Uterus (tissue), 4 donors: ENCODE measurements at places on chromosomes 2 and 18. TPM values are rescaled to one million over a fixed set of nuclear protein-coding genes. Genes with fewer than 3 reads are reported as not detected.

The ASPRV1 gene
- total RNA-seq: 4.4 TPM

The SPRED2 gene
- 35.0 TPM for total RNA-seq

The STARD6 gene
- not detected for total RNA-seq

The PPP4R3B gene
- 29.2 TPM for total RNA-seq

The MALL gene
- total RNA-seq: 19.2 TPM

The NEU2 gene
- total RNA-seq: not detected
